ENCODE measurements at places on chromosomes 16 and 17.

GRCh38 chr16:4433228-4433627 lies 7.6 kb downstream of the DNAJA3 start:
- DNase-seq, result no peak

DNA sequence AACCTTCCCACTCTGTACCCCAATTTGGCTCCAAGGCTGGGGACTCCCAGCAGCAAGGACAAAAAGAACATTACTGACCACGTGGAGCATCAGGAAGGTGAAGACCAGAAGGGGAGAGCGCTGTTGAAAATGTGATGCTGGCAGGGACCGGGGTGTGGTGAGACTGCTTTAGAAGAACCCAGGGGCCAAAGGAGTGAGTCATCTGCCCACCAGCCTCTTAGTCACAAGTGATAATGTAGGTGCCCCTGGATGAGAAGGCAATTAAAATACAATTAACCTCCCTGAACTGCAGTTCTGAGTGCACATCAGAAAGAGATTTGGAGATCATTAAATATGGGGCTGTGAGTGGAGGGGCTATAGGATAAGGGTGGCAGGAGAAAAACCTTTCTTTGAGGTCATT lies 366.6 kb upstream of the CCL2 start:
- DNase-seq, result no peak

- no peak for DNase-seq
Observed at GRCh38 chr17:5533486-5534315, 47.3 kb downstream of the MIS12 start.

DNA sequence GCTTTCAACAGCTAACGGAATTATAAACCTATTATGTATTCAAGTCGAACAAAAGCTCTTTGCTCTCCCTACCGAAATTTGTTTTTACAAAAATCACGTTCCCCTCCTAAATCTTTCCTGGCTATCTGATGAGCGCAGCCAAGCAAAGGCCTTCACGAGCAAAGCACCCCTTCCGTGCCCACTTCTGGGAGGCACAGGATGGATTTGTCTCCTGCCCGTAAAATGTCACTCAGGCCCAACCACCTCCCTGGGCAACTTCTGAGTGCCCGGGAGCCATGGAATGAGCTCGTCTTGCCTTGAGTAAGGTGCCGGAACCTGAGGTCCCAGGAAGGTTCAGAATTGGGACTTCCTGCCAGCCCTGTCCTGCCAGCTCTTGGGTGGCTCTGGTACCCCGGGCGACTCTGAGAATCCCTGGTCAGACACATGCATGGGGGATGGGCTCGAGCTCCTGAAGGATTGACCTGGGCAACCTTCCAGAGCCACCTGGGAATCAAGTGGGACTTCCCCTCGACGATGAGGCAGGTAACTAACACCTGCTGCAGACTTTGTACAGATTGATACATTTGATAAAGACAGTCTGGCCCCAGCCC lies 19.8 kb downstream of the SLC7A5 start:
- DNase-seq, result no peak
